Stimulated activated CD4-positive, alpha-beta T cell treated with anti-CD3 and anti-CD28 coated beads, Interleukin-4, amount 100 ng/mL, for 24 hours (primary cell): ENCODE measurements at places on chromosomes 1 and 21.

- DNase-seq = no peak
These were observed 74.5 kb downstream of the S1PR1 start for GRCh38 chr1:101311146-101311920.

GRCh38 chr1:160630523-160631451 lies 16.1 kb downstream of the SLAMF1 start:
- DNase-seq = no peak

- DNase-seq = no peak
These were observed 19.0 kb downstream of the DLGAP3 start for GRCh38 chr1:34910425-34910824.

DNA sequence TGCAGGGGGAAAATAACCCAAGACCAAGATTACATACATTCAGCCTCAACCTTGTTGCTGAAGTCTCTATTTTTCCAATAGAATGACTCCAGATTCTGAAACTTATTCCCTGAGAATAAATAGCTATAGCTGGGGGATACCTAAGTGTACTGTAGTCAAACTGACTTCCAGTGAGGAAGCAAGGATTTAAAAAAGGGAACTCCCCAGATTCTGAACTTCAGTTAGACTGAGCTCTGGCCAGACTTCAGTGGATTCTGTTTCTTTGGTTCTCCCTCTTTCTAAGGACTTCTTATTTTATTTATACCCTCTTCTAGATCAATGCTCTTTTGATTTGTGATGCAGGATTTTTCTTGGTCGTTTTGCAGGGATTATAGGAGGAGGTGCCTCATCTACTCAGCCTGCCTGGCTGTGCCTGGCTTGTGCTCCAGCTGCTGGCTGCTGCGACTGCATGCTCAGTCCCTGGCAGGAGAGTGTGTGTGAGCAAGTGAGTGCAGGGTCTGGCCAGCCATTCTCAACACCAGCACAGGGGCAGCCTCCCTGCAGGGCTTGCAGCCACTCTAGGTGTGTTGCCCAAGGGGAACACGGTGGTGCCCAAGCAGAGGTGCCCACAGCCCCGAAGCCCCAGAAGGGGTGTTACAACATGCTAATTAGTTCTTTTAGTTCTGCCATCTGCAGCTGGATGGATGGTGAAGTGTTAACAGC lies 43.0 kb downstream of the SPATA17 start:
- no peak for DNase-seq

- DNase-seq = peak; percentile 57
These were observed 33.3 kb upstream of the FAM3B start for GRCh38 chr21:41283211-41283818.

GRCh38 chr1:246280551-246280950 lies 226.5 kb downstream of the SMYD3 start:
- DNase-seq = no peak

GRCh38 chr1:156592910-156593660 lies 1.5 kb downstream of the NAXE start:
- DNase-seq = no peak

- DNase-seq = no peak
These were observed 895.6 kb downstream of the TTLL7 start for GRCh38 chr1:83103341-83103740.

- DNase-seq = no peak
These were observed 37.4 kb upstream of the ZBTB40 start for GRCh38 chr1:22414244-22414751.

GRCh38 chr1:107276247-107276646 lies 135.4 kb downstream of the NTNG1 start:
- no peak for DNase-seq

DNA sequence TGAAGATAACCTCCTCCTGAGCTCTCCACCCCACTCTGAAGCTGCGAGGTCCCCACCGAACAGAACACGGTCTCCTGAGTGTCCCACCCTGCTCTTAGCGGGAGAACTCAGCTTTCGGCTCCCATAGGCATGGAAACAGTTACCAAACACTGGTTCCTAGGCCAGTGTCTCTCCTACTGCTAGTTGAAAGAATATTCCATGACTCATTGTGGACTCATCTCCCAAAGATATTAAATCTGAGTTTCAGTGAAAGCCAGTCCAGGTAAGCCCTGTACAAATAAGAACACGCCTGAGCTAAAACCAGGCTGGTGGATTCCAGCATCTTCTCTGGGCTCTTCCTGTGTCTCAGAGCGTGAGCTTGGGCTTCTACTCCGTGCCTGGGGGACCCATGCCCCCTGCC lies 107.5 kb upstream of the CLDN14 start:
- DNase-seq = no peak

DNA sequence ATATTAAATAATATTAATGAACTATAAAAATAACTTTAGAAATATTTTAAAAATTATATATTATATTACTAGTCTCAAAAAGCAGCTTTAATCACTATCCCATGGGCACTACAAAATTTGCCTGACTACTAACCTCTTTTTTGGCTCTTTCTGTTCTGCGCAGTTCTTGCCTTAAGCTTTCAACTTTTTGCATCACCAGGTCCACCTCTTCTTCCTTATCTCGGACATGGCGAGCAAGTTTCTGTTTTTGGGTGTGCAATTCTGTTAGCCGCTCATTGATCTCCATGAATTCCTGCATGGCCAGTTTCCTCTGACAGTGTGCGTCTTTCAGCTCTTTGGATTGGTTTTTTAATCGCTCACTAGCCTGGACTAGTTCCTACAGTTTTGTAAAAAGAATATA lies 172.4 kb downstream of the COQ8A start:
- DNase-seq = no peak

DNA sequence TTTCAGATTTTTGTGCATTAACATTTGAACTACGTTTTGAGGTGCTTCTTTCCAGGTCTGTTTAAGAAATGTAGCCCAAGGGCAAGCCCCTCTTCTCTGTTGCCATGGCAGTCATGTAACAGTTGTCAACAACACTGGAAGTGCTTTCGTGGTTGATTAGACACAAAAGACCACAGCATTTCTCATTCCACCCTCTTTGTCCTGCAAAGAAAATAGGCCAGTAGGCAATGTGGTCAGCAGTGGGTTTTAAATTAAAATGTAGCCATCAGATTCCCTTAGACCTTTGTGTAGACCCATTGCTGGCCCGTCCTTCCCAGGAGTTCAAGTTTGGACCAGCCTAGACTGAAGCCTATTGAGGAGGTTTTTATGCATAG lies 35.4 kb downstream of the VANGL1 start:
- no peak for DNase-seq

GRCh38 chr1:157034137-157034800 lies 11.3 kb downstream of the ARHGEF11 start:
- no peak for DNase-seq

GRCh38 chr21:29885491-29885890 lies 54.3 kb downstream of the GRIK1 start:
- no peak for DNase-seq

GRCh38 chr1:180157576-180158057 lies 2.9 kb downstream of the QSOX1 start:
- no peak for DNase-seq

DNA sequence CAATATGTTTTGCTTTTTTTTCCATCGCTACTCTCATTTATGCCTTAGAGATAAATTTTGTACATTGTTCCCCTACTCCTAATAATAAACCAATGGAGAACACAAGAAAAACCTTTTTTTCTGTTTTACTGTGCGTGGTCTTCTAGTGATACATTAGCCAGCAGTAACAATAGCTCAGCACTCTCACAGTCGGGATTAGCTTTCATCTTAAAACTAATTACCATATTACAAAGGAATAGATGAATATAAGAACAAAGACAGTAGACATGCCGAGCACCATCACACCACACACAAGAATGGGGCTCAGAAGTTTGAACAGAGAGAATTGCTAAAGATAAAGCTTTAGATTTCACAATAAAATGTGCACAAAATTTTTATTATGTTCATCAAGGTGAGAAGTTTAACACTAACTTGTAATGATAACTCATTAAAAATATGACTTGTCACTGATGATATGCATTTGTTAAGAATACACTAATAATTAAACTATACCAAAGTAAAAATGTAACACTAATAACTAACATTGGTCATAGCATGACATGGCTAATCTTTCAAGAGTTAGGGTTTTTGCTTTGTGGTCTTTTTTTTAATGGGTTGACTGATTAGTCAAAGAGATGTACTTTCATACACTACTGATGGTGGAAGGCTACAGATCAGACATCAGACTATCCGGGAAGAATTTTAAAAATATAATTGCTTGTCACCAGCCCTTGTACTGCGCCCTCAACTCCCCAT lies 61.8 kb downstream of the EXTL2 start:
- DNase-seq = no peak

DNA sequence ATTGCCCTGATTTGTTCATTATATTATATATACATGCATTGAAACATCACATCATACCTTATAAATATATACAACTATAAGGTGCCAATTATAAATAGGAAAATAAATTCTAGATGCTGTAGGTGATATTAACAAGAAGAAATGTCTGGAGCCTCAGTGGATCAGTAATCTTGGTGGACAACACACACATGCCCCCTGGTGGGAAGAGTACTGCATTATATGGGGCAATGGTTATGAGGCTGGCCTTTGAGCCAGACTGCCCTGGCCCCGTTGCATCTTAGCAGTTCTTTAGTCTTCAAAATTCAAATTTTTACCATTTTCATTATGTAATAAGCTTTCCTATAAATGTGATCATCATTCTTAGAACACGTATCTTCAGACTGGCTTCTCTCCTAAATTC lies 335.0 kb upstream of the GREM2 start:
- no peak for DNase-seq

GRCh38 chr1:183996396-183996795 lies 41.1 kb downstream of the COLGALT2 start:
- no peak for DNase-seq

- DNase-seq = no peak
These were observed 162.1 kb downstream of the GRIK3 start for GRCh38 chr1:36872126-36872754.

GRCh38 chr1:184036517-184036949 lies 995 bp downstream of the COLGALT2 start:
- no peak for DNase-seq

- DNase-seq = no peak
These were observed 11.7 kb downstream of the DSCAM start for GRCh38 chr21:40835184-40835694.

DNA sequence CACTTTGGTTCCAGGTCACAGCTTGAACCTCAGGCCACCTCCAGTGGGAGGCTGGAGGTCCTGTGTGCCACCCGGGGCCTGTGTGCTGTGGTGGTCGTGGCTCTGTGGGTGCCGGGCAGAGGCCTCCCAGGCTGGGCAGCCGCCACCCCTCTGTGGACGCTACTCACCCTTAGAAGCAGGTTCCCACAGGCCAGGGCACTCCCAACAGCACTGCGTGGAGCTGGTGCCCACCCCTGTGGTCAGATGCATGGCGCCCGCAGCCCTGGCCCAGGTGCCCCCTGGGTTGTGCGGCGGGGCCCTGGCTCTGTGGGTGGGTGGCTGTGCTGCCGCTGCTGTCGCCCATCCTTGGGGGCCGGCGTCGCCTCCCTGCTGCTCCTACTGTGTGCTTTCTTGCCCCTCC lies 39.7 kb downstream of the SKI start:
- no peak for DNase-seq

DNA sequence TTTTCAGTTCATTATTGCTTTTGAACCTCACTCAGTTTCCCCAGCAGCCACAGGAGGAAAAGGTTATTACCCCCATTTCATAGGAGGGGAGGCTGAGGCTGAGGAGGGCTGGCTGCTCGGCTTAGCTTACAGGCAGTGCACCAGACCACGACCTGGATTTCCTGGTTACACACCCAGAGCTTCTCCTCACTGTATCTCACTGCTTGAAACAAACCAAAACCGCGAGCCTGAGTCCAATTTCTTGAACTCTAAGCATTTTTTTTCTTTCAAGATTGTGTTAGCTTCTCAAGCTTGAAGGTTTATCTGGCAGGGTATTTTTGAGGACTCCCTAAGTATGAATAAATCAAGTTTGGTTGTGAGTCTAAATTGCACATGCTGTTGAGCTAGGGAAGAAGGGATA lies 188.9 kb upstream of the EDN2 start:
- peak; percentile 37 for DNase-seq

- DNase-seq = no peak
These were observed 2.6 kb downstream of the HPCA start for GRCh38 chr1:32888677-32889420.

DNA sequence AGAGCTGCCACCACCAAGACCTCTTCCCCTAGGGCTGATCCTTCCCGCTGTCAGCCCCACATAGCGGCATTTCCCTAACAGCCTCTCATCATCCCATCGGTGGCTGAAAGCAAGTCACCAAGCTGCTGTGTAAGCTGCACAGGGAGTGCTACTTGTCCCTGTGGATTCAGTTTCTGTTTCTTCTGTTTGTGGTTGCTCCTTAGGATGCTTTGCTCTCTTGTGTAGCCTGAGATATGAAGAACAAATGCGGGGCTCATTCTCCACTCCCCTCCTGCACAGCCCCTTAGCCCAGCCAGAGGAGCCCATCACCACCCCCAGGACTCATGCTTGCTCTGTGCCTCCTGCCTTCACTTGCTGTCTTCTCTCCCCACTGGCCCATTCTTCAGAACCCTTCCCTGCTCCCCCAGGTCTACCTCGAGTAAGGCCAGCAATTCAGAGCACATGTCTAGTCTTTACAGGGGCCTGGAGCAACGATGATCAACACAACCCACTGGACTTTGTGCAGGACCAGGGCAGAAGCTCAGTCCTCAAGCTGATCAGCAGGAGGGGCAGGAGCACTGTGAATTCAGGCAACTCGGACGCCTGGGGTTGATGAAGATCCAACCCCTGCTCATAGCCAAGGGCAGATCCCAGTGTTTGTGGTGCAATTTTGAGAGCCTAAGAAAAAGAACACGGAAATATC lies 82.6 kb upstream of the GALNT2 start:
- no peak for DNase-seq

DNA sequence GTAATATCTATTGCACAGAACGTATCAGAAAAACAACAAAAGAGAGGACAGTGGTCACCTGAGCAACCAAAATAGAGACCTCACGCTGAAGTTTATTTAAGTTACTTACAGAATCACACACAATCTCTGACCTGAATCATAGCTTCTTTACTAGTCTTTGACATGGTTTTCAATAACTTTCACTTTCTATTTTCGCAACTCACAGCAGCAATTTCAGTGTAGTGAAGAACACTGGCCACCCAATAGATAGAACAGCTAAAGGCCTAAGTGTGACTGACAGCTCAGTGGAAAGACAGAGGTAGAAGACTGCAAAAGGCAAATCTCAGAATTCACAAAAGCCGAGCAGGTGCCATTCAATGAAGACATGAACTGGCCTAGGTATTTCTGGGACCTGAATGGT lies 435.6 kb upstream of the CHRM3 start:
- no peak for DNase-seq

- DNase-seq = no peak
These were observed 1.3 kb upstream of the CCT8 start for GRCh38 chr21:29074783-29075182.

DNA sequence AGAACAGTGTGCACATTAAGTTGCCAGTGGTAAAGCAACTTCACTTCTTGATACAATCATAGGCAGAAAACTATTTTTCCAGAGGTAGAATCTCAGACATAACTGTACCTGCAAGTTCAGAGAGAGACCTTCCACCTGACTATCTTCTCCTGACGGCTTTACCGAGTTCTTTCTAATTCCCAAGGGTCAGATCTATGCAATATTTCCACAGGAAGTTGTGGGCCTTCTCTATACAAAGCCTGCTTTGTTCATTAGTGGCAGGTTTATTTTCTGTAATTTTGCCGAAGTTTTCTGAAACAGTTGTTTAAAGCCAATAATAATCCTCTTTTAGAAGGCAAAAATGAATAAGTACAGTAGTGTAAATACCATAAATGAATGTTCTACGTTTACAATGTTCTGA lies 58.2 kb upstream of the RCC1 start:
- DNase-seq = no peak

GRCh38 chr1:210490781-210491180 lies 162.1 kb downstream of the HHAT start:
- no peak for DNase-seq
